ENCODE measurements at places on chromosomes 12 and 14.
A peak's percentile ranks its signal among the peaks of the same experiment; 100 is the strongest.

- no peak for DNase-seq
Measured at GRCh38 chr12:104957719-104958000, 430 bp downstream of the SLC41A2 start.

DNA sequence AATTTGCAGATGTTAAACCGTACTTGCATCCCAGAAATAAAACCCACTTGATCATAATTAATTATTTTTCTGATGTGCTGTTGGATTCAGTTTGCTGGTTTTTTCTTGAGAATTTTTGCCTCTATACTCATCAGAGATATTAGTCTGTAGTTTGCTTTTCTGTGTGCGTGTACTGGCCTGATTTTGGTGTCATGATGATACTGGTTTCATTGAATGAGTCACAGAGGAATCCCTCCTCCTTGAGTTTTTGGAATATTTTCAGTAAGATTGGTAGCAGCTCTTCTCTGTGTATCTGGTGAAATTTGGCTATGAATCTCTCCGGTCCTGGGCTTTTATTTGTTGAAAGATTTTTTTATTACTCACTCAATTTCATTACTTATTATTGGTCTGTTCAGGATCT, 100.4 kb upstream of the PMCH start:
- no peak for DNase-seq

- DNase-seq: peak; percentile 86
Measured at GRCh38 chr14:74762917-74763802, at the start of gene YLPM1. YLPM1 (plus strand) TSS chr14:74763316; CDS start chr14:74763490, 174 bp downstream.

DNA sequence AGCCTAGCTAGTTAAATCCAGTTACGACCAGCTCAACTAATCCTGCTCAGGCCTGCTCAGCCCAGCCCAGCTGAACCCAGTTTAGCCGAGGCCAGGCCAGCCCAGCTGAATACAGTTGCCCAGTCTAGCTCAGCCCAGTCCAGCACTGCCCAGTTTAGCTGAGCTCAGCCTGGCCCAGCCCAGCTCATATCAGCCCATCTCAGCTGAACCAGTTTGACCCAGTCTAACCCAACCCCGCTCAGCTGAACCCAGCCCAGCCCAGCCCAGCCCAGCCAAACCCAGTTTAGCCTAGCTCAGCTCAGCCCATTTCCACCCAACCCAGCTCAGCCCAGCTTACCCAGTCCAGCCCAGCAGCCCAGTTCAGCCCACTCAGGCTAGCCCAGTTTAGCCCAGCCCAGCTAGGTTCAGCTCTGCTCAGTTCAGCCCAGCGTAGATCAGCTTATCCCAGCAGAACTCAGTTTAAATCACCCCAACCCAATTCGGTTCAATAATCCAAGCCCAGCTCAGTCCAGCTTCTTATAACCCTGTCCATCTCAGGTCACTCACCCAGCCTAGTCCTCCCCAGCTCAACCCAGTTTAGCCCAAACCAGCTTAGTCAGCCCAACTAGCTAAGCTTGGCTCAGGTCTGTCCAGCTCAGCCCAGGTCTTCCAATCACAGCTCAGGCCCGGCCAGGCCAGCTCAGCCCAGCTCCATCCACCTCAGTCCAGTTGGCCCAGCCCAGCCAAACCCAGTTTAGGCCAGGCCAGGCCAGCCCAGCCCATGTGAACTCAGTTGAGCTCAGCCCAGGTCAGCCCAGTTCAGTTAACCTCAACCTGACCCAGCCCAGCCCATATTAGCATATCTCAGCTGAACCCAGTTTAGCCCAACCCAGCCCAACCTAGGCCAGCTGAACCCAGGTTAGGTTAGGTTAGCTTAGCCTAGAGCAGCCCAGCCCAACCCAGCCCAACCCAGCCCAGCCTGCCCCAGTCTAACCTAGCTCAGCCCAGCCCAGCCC, 76.7 kb downstream of the TMEM121 start:
- no peak for DNase-seq

DNA sequence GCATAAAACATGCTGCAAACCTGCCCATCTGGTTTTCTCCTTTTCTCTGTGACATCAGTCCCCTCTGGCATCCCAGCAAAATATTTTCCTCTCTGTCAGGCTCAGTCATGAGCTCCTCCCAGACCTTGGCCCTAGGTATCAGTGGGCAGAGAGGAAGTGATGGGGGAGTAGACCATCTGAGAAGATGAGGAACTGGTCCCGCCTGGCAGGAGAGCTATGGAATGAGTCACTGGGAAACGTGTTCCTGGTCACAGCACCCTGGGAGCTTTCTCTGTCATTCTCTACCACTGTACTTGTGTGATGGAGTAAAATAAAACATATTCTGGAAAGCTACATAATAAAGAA, 5.0 kb upstream of the SRSF9 start:
- peak; percentile 75 for DNase-seq

DNA sequence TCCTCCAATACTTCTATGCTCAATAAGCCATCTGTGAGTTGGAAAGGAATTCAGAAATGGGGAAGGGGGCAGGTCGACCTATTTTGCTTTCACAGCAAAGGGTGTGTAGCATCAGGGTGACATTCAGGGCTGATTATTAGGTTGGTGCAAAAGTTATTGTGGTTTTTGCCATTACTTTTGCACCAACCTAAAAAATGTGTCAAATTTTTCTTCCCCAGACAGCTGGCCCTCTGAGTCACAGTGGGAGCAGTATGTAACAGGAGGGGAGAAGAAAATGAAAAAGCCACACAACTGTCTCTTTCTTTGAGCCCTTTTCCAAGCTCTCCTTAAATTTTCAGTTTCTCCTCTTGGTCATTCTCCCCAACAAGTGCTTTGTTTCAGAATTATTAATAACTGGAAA, 47.1 kb upstream of the GZMB start:
- DNase-seq: no peak

- DNase-seq: no peak
Measured at GRCh38 chr12:25583545-25583944, 30.5 kb upstream of the LMNTD1 start.

GRCh38 chr14:22613106-22613695, 15.1 kb downstream of the ABHD4 start:
- DNase-seq: no peak

- no peak for DNase-seq
Measured at GRCh38 chr12:132746613-132747012, 15.0 kb downstream of the ANKLE2 start.

GRCh38 chr12:114302117-114302516, 103.8 kb downstream of the TBX5 start:
- DNase-seq: no peak

DNA sequence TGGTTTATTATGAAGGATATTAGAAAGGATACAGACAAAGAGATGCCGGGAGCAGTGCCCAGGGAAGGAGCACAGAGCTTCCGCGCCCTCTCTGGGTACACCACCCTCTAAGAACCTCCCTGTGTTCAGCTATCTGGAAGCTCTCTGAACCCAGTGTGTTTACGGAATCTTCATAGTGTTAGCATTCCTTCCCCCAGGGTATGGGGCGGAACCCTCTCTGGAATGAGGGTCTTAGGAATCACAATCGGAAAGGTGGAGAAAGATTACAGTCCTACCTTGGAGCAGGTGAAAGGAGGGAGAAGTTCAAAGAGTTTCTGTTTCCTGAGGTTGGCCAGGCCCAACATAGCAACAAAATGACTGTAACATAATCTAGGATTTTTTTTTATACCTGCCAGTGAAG, 6.8 kb upstream of the NUDT4 start:
- no peak for DNase-seq

- no peak for DNase-seq
Measured at GRCh38 chr12:52527121-52527800, 7.1 kb upstream of the KRT5 start.

- DNase-seq: no peak
Measured at GRCh38 chr14:72686101-72686500, 207.8 kb downstream of the DPF3 start.

- DNase-seq: no peak
Measured at GRCh38 chr14:56338674-56339073, 220.5 kb downstream of the PELI2 start.

DNA sequence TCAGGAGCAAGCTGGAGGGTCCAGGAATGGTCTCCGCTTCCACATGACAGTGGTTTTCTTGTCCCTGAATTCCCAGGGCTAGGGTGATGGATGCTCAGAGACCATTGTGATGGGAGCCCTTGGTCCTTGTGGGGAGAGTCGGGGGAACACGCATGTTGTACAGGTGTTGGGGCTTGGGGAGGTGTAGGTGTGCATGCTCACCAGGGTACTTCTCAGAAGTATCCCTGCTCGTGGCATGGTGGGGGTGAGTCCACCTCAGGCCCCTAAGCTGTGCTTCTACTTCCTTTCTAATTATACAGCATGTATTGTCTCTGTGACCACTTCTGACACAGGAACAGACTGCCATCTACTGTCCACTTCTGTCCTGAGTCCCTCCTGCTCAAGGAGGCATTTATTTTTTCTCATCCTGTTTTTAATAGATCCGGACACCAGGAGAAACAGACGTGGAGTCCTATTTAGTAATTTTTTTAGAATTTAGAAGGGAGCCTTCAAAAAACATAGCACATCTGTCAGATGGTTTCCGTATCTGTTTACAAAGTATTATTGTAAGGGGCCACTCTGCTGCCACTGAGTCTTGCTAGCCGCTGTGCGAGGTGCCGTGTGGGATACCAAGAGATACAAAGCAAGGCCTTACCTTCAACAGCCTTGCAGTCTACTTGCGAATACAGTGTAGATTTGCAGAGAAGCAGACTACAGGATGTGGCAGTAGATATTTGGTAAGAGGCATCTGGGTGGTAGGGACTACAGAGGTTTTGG, 10.5 kb downstream of the NTF3 start:
- no peak for DNase-seq

DNA sequence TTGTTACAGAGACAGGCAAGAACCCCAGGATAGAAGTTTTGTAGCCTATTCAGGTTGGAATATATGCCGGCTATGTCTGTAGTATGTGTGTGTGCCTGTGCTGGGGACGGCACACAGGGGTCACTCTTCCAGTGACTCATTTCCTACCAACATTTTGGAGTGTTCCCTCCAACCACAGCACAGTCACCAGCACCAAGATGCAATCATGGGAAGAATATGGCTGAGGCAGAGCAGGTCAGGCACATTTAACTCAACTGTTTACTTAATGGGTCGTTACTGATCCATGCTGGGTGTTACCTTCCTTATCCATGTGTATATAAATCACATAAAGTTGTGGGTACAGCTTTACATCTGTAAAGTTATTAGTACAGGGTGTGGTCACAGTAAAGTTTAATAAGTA, 178.3 kb downstream of the PRKD1 start:
- no peak for DNase-seq

- no peak for DNase-seq
Measured at GRCh38 chr12:67748743-67749040, 100.1 kb downstream of the DYRK2 start.

DNA sequence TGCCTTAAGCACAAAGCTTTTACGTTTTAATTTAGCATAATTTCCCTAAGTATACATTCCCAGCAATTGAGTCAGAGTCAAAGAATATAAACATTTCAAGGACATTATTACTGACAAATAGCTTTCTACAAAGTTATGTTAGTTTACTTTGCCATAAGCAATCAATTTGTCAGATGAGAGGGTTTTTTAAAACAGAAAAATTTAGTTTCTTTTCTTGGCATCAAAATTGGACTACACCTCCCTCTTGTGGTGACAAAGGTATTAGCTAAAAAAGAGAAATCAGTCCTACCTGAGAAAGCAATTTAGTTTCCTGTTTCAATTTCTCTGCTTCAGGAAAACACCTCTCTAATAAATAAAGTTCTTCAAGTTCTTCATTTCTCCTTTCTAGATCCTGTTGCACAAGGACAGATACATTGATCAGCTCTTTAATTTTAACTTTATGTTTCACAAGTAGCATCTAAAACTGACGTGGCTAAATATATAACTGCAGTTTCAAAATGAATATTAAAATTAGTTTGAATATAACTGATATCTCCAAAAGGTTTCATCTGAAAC, 39.9 kb downstream of the DNAI7 start:
- no peak for DNase-seq

DNA sequence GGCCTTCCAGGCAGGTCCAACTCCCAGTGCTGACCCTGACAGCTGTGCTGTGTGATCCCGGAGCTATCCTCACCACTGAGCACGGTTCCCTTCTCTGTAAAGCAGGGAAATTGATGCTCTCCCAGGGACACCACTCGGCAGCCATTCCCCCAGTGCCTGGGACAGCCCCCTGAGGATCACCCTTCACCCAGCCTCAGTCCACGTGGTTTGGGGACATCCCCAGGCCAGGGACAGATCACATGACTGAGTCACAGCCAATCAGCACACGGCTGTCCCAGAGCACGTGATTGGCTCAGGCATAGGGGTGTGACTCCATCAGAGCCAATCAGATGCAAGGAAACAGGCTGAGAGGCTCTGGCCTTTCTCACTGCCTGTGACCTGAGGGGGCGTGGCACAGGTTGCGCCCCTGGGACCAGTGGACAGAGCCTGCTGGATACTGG, 68.8 kb upstream of the SFSWAP start:
- no peak for DNase-seq

- DNase-seq: no peak
Measured at GRCh38 chr12:106120519-106121105, 18.1 kb downstream of the NUAK1 start.

GRCh38 chr12:125387206-125387605, 322.0 kb downstream of the AACS start:
- no peak for DNase-seq

- no peak for DNase-seq
Measured at GRCh38 chr14:54329082-54329695, 67.6 kb upstream of the CDKN3 start.

DNA sequence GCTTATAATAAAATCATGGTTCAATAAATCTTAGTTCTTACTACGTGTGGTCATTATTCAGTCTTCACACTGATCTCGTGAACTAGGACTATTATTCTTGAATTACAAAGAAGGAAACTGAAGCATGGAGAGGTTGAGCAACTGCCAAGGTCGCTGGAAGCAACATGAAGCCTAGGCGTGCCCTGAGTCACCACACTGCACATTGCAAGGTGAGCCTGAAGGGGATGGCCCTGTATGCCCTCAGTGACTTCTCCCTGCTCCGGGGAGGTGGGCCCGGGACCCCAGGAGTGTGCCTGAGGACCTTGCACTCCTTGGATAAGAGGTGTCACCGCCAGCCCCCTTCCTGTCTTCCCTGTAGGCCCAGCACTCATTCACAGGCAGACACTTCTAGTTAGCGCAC, 161.6 kb downstream of the CACNA1C start:
- DNase-seq: no peak

- peak; percentile 44 for DNase-seq
Measured at GRCh38 chr12:47949441-47950341, 13.7 kb upstream of the TMEM106C start.

GRCh38 chr14:24954037-24954699, 95.8 kb downstream of the STXBP6 start:
- DNase-seq: no peak

DNA sequence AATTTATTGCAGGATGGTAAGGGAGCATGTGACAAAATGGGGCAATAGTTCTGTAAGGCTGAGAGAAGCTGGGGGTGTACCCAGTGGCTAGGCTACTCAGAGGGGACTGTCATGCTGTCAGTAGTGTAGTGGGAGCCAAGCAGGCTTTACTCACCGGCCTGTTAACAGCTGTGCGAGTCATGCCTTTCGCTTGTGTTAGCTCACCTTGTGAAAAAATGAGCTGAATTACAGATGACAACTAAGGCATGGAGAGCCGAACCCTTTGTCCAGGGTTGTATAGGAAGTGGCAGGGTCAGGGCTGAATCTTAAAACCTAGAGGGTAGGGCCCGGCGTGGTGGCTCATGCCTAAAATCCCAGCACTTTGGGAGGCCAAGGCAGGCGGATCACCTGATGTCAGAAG, 37.9 kb downstream of the SH2B3 start:
- DNase-seq: no peak
